ENCODE measurements at places on chromosomes 7 and 10. TPM values are rescaled to one million over a fixed set of nuclear protein-coding genes. Genes with fewer than 3 reads are reported as not detected.

The PKD2L1 gene
- 0.46 TPM for total RNA-seq

GRCh38 chr10:21293518-21294356 lies 231.7 kb downstream of the SKIDA1 start:
- DNase-seq: no peak

The NUTM2B gene
- 1.2 TPM for total RNA-seq

DNA sequence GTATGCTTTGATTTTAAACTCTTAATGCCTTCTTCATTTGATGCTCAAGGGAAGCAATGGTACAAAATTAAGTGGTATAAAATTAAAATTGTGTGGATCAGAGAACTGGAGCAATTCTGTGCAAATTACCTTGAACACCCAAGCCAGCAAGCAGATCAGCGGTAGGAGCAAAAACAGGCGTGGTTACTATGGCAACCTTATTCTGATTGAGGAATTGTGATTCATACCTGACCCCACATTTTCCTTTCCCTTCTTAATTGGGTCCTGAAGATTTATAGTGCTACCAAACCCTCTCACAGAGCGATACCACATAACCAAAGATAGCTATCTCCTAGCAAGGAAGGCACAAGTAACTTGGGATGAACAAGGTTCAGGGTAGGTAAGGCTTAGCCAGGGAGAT lies 72.5 kb upstream of the FZD1 start:
- no peak for DNase-seq

DNA sequence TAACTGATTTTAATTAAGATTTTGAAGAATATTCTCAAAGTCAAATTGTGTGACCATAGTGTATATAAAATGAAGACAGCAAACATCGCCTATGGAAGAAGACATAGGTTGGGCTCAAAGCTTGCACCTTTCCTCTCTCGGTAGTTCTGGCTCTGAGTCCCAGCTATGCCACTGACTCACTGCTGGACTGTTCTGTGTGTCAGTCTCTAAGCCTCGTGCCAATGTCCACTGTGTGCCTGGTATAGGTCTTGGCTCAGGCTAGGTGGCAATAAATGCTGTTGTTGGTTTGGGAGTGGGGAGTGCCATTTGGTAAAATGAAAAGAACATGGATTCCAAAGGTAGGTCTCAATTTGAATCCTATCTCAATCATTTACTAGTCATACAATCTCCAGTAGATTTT lies 137.5 kb upstream of the RHEB start:
- DNase-seq: no peak

DNA sequence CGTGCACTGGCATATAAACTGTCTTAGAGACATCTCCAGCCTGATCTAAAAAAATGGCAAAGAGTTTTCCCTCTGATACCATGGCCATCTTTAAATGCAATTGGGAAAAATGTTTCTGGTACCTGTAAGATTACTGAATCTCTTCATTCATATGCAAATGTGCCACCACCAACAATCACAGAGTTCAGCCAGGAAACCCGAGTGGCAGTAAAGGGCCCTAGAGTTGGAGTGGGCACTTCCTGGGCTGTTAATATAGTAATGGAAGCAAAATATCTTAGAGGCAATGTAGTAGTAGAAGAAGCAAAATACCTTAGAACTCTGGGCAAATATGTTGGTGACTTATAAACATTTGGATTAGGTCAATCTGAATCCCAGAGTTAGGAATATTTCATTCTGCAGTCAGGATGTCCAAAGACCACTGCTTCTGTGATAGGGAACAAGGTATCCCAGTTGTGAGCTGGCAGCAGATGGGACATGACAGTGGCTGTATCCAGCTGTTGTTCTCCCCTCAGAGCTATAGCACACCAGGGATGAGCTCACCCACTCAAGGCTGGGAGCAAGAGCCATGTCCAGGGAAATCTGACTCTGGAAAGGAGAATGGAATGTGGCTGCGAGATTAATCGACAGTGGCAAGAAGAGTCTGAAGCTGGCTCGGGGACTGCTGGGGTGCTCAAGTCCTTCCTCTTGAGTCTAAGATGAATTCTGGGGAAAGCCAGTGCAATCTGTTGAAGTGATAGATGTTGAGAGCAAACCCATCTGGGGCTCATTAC lies 332.1 kb downstream of the PHTF2 start:
- DNase-seq: no peak

GRCh38 chr10:100014071-100014762 lies 4.5 kb upstream of the DNMBP start:
- no peak for DNase-seq

- DNase-seq: no peak
These were observed 152.8 kb downstream of the NEURL1 start for GRCh38 chr10:103646304-103646703.

The OR2A12 gene
- total RNA-seq: not detected

The HHEX gene
- total RNA-seq: not detected

The BBIP1 gene
- total RNA-seq: 36.3 TPM

The RADIL gene
- not detected for total RNA-seq

GRCh38 chr10:85213493-85213892 lies 885.1 kb downstream of the CCSER2 start:
- DNase-seq: no peak

- DNase-seq: no peak
These were observed 18.4 kb downstream of the CLDN12 start for GRCh38 chr7:90421651-90422050.

DNA sequence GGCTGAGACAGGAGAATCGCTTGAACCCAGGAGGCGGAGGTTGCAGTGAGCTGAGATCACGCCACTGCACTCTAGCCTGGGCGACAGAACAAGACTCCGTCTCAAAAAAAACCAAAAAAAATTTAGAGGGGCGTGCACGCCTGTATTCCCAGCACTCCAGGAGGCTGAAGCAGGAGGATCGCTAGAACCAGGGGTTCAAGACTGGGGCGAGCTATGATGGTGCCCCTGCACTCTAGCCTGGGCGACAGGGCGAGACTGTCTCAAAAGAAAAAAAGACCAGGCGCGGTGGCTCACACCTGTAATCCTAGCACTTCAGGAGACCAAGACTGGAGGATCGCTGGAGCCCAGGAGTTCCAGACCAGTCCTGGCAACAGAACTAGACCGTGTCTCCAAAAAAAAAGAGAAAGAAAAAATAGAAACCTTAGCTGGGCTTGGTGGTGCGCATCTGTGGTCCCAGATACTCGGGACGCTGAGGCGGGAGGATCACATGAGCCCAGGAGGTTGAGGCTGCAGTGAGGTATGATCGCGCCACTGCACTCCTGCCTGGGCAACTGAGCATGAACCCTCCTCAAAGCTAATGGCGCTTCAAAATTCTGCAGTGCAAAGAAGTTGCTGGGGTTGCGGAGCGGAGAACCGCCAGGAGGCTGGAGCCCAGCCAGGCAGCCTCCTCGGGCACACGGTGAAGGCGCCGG lies 382 bp upstream of the MBLAC1 start:
- DNase-seq: no peak

GRCh38 chr7:148709014-148709413 lies 10.3 kb downstream of the CUL1 start:
- no peak for DNase-seq

- DNase-seq: no peak
These were observed 15.7 kb upstream of the ZNF862 start for GRCh38 chr7:149822353-149822943.

The NUTM2E gene
- 0.89 TPM for total RNA-seq

The CYP2C8 gene
- not detected for total RNA-seq

GRCh38 chr7:26681819-26682418 lies 182.5 kb downstream of the SKAP2 start:
- DNase-seq: peak; percentile 45

- no peak for DNase-seq
These were observed 33.2 kb downstream of the RPS24 start for GRCh38 chr10:78066728-78067430.

DNA sequence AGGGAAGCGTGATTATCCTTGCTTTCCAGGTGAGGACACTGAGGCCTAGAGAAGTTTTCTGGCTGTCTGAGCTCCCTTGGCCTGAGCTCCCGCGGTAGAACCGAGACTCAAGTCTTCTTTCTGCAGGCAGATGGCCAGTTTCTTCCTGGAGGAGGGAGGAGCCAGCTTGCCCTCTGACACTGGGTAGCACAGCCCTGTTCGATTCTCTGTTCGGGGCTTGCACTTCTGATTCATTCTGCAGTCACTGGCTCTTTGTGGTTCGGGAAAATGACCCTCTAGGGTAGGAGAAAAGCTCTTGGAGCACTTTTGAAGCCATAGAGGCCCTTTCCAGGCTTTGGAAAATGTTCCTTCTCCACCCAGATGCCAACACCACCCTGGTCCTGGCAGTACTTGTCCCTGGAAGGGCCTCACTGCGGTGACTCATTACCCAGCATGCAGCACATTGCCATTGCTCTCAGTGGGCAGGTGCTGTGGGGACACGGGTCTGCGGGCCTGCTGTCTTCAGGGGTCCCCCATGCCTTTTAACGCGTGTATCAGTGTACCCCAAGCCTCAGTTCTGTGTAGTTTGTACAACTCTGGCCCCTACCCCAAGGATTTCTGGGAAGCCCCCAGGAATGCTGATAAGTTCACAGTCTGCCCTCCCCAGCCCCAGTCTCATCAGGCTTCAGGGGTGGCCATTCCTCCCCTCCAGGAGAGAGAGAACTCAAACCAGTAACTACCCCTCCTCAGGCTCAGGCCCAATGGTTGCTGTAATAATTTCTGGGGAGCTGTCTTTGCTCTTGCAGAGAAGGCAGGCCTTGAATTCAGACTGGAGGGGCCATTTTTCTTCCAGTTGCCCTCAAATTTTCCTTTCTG lies 11.9 kb downstream of the CHST3 start:
- DNase-seq: no peak

GRCh38 chr10:5623081-5623748 lies 43.2 kb downstream of the ASB13 start:
- DNase-seq: peak; percentile 63

DNA sequence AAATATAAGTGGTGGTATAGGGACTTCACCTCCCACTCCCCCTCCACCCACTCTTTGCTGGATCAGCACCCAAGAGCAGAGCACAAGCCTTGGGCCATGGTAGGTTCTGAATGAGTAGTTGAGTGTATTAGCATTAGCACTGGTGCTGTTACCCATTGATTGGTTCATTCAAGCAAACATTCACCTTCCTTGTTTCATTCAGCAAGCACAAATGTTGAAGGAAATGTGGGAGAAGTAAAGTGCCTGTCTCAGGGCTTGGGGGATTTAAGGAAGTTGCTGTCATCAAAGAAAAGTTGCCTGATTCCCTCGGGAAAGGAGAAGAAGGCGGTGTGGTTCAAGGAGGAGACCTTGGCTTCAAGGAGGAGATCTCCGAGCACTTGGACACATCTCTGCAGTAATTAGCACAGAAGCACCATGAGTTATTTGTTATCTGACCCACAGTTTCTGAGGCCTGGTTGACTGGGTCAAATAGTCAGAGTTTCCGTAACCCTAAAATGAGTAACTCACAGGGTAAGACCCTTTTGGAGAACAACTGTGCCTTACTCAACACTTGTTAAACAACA lies 17.3 kb downstream of the IL2RA start:
- DNase-seq: no peak

The OR9A2 gene
- not detected for total RNA-seq

DNA sequence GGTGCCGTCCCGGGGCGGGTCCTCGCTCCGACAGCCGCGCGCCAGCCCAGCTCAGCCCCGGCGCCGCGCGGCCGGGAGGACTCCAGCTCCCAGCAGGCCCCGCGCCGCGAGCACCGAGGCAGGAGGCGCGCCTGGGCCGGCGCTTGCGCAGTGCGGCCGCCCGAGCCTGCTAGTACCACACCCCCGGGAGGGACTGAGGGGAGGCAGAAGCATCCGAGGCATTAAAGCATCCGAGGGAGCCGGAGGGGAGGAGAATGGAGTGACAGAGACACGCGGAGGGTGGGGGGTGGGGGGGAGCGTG lies at the start of gene GRK5:
TSS of gene GRK5 (plus strand) at position 206 of the 301 bp plus-strand sequence. CDS start 347 bp downstream, outside the sequence.
- peak; percentile 96 for DNase-seq

- no peak for DNase-seq
These were observed 33.3 kb upstream of the MNX1 start for GRCh38 chr7:157043745-157044144.

The CALHM1 gene
- not detected for total RNA-seq

GRCh38 chr7:154541606-154542005 lies 461.3 kb downstream of the PAXIP1 start:
- DNase-seq: no peak

- no peak for DNase-seq
These were observed 227.4 kb downstream of the GRID1 start for GRCh38 chr10:86139066-86139657.

GRCh38 chr7:30869794-30870611 lies 41.6 kb upstream of the AQP1 start:
- no peak for DNase-seq

The ERVW-1 gene
- 0.24 TPM for total RNA-seq

The XRCC2 gene
- total RNA-seq: 0.56 TPM

- no peak for DNase-seq
These were observed 175.5 kb downstream of the SDHAF3 start for GRCh38 chr7:97293031-97293430.

The PTEN gene
- total RNA-seq: 109 TPM

The MBL2 gene
- not detected for total RNA-seq

DNA sequence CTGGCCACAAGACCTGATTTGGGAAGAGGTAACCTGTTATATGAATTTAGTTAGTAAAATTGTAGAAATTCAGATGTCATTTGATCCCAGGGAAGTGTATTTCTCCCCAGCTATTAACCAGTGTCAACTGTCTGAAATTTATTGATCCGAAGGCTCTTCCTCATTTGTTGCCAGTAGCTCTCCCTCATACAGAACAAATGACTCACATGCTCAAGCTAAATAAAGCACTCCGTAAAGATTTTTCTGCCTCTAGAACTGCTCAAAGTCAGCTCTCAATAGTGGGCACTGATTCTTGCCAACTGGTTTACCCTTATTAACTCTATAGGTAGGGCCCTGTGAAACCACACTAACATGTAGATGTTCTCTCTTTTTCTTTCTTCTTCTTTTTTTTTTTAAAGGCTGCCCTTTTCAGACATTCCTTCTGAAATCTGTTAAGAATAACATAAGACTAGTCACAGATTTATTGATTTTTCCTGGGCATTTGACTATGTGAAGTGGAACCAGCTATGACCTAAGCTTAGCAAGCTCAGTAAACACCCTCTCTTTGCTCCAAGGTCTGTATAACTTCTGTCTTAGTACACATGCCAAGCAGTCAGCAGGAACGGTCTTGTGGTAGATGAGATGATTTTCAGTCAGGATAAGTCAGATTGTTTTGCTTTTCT lies 21.8 kb downstream of the RPA3 start:
- DNase-seq: no peak

DNA sequence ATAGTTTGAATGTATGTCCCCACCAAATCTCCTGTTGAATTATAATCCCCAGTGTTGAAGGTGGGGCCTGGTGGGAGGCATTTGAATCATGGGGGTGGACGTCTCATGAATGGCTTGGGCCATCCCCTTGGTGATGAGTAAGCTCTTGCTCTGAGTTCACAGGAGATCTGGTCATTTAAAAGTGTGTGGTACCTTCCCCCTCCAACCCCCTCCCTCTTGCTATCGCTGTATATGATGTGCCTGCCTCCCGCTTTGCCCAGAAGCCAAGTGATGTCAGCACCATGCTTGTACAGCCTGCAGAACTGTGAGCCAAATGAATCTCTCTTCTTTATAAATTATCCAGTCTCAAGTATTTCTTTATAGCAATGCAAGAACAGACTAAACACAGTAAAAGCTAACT lies 103.0 kb downstream of the CNOT4 start:
- DNase-seq: no peak

- no peak for DNase-seq
These were observed 129.9 kb upstream of the ITGB1 start for GRCh38 chr10:33087922-33088321.

- no peak for DNase-seq
These were observed 21.9 kb downstream of the CACNB2 start for GRCh38 chr10:18162021-18162627.

The NPC1L1 gene
- 0.22 TPM for total RNA-seq

The PITX3 gene
- total RNA-seq: not detected

- no peak for DNase-seq
These were observed 53.1 kb downstream of the GNAI1 start for GRCh38 chr7:80187727-80188126.

GRCh38 chr10:28445516-28445915 lies 87.4 kb upstream of the WAC start:
- DNase-seq: no peak

Data from naive thymus-derived CD4-positive, alpha-beta T cell (primary cell).